ENCODE measurements at places on chromosomes 1 and 21.

DNA sequence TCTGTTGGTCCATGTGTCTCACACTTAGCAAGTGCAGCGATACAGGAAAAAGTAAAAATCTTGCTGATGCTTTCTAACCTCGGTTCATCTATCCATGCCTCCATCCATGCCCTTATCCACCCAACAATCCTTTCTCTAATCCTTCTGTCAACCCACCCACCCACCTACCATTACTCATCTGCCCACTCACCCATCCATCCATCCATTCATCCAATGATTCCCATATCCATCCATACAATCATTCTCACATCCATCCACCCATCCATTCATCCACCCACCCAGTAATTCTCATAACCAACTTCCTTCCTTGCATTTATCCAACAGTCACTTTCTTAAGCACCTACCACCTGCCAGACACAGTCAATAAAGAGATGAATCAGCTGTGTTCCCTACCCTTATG, 6.1 kb upstream of the IGSF21 start:
- no peak for DNase-seq

GRCh38 chr1:77313491-77313890, 31.7 kb downstream of the AK5 start:
- DNase-seq: peak; percentile 29

GRCh38 chr1:229149435-229149834, 121.5 kb upstream of the RAB4A start:
- no peak for DNase-seq

DNA sequence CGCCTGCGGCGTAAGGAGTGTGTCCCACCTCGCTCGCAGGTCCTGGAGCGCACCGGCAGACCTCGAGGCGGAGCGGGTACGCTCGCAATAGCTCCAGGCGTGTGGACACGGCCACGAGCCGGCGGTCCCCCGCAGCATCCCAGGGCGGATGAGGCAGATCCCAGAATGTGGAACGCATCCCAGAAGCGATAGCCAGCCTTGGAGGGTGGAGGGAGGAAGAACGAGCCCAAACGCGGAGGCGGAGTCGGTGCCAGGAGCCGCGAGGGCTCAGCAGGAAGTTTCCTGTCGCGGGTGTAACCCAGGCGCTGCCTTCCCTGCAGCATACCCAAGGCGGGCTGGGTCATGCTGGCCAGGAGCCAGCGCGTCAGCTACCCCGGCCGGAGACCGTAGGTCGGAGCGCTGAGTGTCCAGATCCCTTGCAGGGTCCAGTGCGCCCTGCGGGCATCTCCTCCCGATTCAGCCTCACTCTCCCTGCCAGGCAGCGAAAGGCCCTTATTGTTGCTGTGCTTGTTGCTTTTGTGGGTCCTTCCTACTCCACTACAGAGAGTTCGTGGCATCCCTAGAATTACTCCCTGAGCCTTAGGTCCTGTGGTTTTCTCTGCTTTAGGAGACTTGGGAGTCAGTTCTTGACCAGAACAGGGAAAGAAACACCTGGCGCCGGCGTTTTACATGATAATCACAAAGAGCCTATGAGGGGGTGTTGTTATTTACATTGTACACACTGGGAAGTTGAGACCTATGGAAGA, 27.7 kb downstream of the STYXL2 start:
- DNase-seq: peak; percentile 39

- no peak for DNase-seq
These were observed 50.7 kb downstream of the ALG14 start for GRCh38 chr1:95021805-95022643.

- DNase-seq: no peak
These were observed 230.0 kb downstream of the COP1 start for GRCh38 chr1:175976865-175977642.

GRCh38 chr1:97137862-97138514, 416.4 kb downstream of the PTBP2 start:
- DNase-seq: no peak

DNA sequence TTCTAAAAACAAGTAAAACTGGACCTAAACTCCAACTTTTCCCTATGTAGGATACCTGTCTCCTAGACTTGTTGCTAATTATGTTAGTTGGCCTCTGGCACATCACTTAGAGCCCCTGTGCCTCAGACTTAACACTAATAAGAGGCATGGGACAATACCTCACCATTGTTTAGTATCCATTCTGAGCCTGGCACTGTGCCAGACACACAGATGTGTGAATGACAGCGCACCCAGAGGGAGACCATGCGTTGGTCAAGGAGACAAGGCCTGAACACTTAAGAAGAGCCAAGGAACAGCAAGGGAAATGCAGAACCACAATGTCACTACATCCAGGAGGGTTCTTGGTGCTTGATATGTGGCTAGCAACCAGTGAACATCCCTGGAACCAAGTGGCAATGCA, 189.1 kb downstream of the FGGY start:
- DNase-seq: no peak

DNA sequence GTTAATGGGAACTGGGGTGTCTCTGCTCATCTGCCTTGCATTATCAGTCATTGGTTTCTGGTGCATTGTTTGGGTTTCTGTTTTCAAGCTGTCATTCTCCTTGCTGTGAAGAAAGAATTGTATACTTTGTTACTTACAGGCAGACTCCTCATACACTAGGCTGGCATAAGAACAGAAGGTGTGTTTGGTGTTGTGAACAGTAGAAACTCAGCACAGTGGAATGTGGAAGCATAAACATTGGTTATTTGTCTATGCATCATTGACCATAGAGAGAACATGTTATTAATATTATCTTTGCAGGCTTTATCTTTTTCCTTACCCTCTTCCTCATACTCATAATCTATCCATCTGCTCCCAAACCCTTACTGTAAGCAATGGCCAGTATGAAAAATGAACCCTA, 18.2 kb downstream of the C1orf87 start:
- DNase-seq: no peak

DNA sequence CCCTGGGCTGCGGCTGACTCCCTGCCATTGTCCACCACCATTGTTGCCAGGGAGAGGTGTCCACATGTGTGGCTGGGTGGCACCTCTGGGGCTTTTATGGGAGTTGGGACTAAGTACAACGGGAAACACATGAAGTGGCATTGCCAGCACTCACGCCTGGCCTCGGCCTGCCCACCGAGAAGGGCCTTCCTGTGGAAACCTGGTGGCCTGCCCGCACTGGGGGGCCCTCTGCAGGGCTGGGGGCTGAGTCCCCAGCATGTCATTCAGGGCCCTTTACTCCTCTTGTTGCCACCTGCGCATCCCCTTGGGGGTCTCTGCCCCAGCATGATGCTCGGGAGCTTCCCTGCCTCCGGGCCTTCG, 35.5 kb upstream of the RUNX3 start:
- no peak for DNase-seq

DNA sequence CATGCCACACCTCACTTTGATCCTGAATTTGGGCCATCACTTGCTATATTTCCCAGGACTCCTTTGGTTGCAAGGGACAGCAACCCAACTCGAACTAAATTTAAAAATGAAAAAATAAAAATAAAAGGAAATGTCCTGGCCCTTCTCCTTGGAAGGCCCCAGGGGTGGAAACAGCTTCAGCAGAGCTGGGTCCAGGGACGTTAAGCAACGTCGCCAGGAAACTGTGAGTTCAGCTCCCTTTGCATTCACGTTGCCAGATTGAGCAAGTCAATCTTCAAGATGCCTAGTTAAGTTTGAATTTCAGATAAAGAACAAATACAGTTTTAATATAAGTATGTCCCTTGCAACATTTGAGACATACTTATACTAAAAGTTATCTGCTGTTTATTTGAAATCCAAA, 14.6 kb upstream of the SPSB1 start:
- no peak for DNase-seq

DNA sequence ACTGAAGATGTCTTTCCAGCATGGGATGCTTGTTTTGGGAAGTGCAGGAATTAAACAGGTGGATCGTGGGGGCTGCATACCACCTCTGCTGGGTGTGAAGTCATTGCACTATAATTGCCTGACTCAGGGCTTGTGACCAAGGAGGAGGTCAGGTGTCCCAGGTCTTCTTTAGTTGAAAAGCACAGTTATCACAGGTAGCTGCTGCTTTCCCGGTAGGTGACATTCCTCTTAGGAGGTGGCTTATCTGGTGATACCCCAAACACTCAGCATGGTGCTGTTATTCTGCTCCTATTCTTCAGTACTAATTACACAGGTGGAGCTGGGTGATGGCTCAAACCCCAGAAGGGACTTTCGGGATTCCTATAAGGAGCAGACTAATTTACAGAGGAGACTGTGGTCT, 320.3 kb upstream of the PLXNA2 start:
- no peak for DNase-seq

DNA sequence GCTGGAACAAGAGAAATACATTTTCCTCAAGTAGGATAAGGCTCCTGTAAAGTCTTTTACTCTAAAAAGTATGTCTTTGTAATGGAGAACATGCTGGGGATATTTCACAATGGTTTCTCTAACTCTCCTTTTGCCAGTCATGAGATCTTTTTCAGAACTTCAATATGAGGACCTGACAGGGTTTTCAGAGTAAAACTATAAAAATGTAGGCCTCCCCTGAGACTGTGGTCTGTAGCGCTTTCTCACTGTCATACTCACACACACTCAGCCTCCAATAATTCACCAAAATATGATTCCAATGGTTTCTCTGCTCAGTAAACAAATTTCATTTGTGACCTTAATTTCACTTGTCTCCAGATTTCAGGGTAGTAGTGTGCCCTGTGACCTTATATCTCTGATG, 440.1 kb upstream of the PTBP2 start:
- no peak for DNase-seq

DNA sequence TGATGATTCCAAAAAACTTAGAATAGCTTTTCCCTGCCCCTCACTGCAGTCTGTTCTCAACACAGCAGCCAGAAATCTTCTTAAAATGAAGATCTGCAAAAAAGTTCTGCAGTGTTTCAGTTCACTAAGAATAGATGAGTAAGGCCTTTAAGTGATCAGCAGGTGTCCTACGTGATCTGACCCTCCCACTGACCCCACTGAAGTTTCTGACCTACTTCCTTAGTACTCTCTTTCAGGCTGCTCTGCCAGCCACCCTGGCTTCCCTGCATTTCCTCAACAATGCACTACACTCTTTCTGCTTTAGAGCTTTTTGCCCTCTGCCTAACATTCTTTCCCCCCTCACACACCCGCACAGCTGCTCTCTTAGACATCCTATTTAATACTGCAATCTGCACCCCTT, 182.5 kb downstream of the AKT3 start:
- DNase-seq: no peak

- no peak for DNase-seq
These were observed 115.6 kb upstream of the GUCA2B start for GRCh38 chr1:42037586-42037985.

GRCh38 chr21:44874497-44875315, 1.2 kb upstream of the PTTG1IP start:
- DNase-seq: no peak

- peak; percentile 26 for DNase-seq
These were observed 12.5 kb downstream of the CHML start for GRCh38 chr1:241627453-241628259.

DNA sequence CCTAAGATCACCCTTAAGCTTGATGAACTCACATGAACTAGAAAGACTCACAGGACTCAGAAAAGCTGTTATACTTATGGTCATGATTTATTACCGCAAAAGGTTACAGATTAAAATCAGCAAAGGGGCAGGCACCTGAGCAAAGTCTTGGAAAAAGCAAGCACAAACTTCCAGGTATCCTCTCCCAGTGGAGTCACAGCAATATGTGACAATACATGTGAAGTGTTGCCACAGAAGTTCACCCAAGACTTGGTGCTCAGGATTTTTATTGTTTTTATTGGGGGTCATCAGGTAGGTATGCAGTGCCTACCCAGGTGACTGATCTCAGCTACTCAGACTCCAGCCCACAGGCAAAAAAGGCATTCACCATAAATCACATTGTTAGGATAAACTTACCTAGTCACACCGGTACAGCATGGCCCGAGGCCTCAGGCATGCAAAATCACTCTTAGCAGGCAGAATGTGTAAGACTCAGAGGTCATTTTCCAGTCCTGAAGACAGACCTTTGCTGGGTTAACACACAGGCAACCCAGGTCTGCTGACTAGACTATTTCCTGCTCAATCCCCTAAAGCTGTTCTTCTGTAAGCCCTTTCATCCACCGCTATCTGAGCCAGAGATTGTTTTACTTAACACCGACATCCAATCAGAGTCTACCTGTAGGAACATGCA, 55.6 kb downstream of the SSX2IP start:
- no peak for DNase-seq

DNA sequence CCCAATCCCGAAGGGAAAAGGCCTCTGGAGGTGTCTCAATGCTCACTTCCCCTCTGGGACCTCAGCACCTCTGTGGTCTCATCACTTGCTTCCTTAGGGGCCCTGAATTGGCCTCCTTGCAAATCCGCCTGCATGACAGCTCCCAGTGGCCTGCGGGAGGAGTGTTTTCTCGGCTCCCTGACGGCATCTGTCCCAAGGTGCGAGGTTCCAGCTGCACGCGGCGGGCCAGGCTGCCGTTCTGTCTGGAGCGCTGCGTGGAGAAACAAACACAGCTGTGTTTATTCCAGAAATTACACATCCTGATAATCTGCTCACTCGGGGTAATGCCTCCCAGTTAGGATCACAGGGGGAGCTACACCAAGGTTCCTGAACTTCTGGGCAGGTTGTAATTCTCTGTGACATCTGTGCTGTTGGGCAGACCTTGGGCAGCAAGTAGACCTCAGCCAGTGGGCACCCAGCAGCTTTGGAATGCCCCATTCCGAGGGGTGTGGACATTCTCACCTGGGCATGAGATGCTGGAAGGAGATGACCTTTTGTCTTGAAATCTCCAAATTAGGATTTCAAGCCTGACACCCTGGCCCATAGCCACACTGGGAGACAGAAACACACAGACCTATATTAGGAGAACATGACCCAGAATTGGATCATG, 18.2 kb downstream of the EPHB2 start:
- no peak for DNase-seq

GRCh38 chr1:116514708-116515525, 55.9 kb downstream of the CD58 start:
- peak; percentile 22 for DNase-seq

DNA sequence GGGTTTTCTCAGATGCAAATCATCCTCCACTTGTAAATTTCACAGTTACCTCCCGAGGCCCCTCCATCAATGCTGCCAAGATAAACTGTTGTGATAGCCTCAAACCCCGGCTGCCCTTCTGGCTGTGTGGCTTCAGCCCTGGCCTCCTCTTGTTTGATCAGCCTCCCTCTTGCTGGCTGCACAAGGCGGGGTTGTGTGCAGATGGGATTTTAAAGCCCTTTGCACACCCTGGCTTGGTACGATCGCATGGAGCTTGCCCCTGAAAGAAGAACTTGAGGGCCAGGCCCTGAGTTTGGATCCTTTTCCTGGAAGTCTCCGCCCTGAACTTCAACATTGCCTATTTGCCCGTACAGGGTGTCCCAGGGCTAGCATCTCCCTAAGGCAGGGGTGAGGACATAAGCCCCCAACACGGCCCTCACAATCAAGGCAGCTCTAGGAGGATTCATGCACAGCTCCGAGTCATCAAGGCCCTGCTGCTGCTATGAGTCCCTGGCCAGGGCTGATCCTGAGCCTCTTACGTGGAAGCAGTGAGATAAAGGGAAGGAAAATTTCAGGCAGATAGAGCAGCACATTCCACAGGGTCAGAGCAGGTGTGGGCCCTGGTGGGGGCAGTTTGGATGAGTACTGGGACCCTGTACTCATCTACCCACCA, 181.2 kb upstream of the VAMP3 start:
- no peak for DNase-seq
